Activated naive CD4-positive, alpha-beta T cell treated with anti-CD3 and anti-CD28 coated beads for 36 hours (primary cell): ENCODE measurements at places on chromosomes 5 and 9. TPM values are rescaled to one million over a fixed set of nuclear protein-coding genes. Genes with fewer than 3 reads are reported as not detected.

GRCh38 chr5:105638437-105638836, 2032.3 kb downstream of the EFNA5 start:
- H3K4me1 ChIP-seq = no peaks in the 10 kb centered on the region
- no peaks in the 10 kb centered on the region for H3K36me3 ChIP-seq
- no peak for DNase-seq

GRCh38 chr9:13450723-13451122, 171.2 kb upstream of the MPDZ start:
- H3K36me3 ChIP-seq = no peaks in the 10 kb centered on the region
- no peaks in the 10 kb centered on the region for H3K4me1 ChIP-seq
- H3K27ac ChIP-seq = no peak overlapping the region
- H3K4me3 ChIP-seq = no peak overlapping the region

DNA sequence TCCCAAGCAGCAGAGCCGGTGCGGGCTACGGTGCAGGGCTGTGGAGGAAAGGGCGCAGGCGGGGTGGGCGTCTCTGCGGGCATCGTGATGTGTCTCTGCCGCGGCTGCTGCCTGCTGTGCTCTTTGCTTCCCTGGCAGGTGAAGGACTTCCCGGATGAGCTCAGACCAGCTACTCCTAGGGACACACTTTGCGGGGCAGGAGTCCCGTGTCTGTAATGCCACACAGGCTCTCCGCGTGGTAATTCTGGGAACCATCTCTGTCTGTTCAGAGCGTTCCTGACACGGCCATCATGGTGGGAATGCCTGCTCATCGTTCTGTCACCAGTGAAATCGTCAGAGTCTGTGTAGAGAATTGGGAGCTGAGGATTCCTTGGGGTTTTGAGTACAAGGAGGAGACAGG, 235.5 kb downstream of the FANCC start:
- H3K36me3 ChIP-seq = peaks cover 2% of the 10 kb centered on the region
- no peak overlapping the region for H3K4me3 ChIP-seq
- H3K27ac ChIP-seq = no peak overlapping the region
- H3K27me3 ChIP-seq = no peaks in the 10 kb centered on the region

Gene SLC4A9
- 0.07 TPM for total RNA-seq

Gene SPINK4
- not detected for total RNA-seq

GRCh38 chr9:4139196-4139595, 160.7 kb downstream of the GLIS3 start:
- no peak for DNase-seq
- H3K4me1 ChIP-seq = no peaks in the 10 kb centered on the region
- no peaks in the 10 kb centered on the region for H3K27me3 ChIP-seq
- no peak overlapping the region for H3K27ac ChIP-seq

DNA sequence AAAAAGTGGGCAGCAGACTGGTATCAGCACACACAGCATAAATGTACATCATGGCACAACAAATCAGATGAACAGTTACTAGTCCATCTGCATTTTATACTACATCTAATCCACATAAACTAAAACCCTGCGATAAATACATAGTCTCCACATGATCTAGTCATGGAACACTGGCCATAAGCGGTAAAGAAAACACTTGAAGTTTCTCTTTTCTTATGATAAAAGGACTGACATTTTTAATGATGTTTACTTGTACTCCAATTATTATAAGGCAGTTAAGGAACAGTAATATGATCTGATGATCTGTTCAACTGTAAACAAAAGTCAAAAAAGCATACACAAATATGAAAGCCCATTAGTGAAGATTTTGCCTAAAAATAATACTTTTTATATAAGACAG, 112.5 kb downstream of the MPDZ start:
- H3K27ac ChIP-seq = no peak overlapping the region
- no peaks in the 10 kb centered on the region for H3K36me3 ChIP-seq
- H3K4me1 ChIP-seq = no peaks in the 10 kb centered on the region

Gene NOL6
- total RNA-seq = 38.2 TPM

DNA sequence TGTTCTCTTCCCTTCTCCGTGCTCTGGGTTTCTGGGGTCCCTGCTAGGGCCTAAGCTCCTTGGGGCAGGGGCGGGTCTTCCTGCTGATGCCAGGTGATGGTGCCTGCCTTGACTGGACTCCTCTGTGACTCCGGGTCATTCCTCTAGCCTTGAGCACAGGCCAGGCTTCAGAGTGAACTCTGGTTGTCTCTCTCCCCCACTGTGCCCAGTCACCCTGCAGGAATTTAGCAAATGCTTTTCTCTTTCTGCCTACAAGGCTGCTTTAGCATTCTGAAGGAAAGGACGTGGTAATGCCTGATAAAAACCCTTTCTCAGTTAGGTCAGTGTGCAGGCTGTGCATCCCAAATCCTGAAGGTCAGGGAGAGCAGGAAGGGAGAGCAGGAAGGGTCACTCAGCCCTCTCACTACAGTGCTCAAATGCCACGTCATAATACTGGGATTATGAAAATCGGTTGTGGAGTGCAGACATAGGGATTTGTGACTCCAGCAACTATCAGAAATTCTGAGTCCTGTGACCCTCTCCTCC, 2.7 kb downstream of the CXCL14 start:
- H3K4me3 ChIP-seq = no peak overlapping the region
- H3K36me3 ChIP-seq = no peaks in the 10 kb centered on the region
- H3K27ac ChIP-seq = no peak overlapping the region
- H3K27me3 ChIP-seq = peaks cover 31% of the 10 kb centered on the region
- no peak for DNase-seq

- no peaks in the 10 kb centered on the region for H3K4me1 ChIP-seq
- no peaks in the 10 kb centered on the region for H3K36me3 ChIP-seq
- H3K27ac ChIP-seq = no peak overlapping the region
- H3K4me3 ChIP-seq = no peak overlapping the region
Observed at GRCh38 chr5:82156874-82157273, 121.3 kb downstream of the RPS23 start.

Gene NEUROG1
- total RNA-seq = not detected

DNA sequence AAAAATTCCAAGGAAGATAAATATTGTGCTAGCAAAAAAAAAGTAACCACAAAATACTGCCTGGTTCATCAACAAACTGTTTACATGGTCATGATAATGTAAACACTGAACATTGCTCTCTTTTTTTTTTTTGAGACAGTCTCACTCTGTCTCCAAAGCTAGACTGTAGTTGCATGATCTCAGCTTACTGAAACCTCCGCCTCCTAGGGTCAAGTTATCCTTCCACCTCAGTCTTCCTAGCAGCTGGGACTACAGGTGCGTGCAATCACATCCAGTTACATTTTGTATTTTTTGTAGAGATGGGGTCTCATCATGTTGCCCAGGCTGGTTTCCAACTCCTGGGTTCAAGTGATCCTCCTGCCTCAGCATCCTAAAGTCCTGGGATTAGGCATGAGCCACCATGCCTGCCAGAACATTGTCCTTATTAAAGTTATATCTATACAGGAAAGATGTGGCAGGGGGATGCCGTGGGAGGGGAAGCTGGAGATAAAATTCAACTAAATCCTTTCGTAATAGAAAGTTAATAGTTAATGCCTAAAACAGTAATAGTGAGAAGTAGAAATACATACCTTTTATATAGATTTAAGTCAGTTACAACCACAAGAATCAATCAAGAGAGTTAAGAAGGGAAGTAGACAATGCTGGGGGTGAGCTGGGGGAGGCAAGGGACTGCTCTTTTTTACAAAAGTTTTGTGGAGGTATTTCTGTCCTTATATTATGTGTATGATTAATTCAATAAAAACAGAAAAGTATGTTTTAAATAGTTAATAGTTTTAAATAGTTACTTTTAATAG, 52.3 kb downstream of the RGMB start:
- no peak overlapping the region for H3K4me3 ChIP-seq
- no peaks in the 10 kb centered on the region for H3K4me1 ChIP-seq
- DNase-seq = no peak
- H3K36me3 ChIP-seq = peaks cover 2% of the 10 kb centered on the region
- no peak overlapping the region for H3K27ac ChIP-seq

DNA sequence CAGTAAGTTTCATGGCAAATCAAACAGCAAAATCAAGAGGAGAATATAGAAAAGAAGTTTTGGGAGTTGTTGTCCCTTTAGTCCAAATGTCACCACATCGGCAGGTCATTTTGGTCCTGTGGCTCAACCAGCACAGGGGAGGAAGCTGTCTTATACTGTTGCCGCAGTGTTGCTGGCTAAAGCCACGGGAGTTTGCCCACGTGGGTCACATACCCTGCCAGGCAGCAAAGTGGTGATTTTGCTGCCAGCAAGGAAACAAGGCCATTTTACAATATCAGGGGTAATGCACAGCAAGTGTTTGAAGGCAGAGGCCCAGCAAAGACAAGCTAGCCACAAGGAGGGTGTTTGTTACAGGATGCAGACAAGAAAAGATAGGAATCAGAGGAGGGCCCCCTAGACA, 14.5 kb downstream of the GABRA6 start:
- no peak overlapping the region for H3K4me3 ChIP-seq
- no peak for DNase-seq
- H3K4me1 ChIP-seq = no peaks in the 10 kb centered on the region
- no peaks in the 10 kb centered on the region for H3K27me3 ChIP-seq

- no peak for DNase-seq
- peaks cover 40% of the 10 kb centered on the region for H3K27me3 ChIP-seq
- H3K4me1 ChIP-seq = no peaks in the 10 kb centered on the region
- H3K27ac ChIP-seq = no peak overlapping the region
- H3K36me3 ChIP-seq = no peaks in the 10 kb centered on the region
Observed at GRCh38 chr5:90551376-90551775, 7.2 kb upstream of the ADGRV1 start.

- H3K4me3 ChIP-seq = no peak overlapping the region
- no peaks in the 10 kb centered on the region for H3K36me3 ChIP-seq
- no peak overlapping the region for H3K27ac ChIP-seq
- no peaks in the 10 kb centered on the region for H3K4me1 ChIP-seq
Observed at GRCh38 chr5:103962023-103962422, 399.4 kb upstream of the NUDT12 start.

Gene CEP78
- 39.7 TPM for total RNA-seq

Gene ABO
- not detected for total RNA-seq

Gene C5orf52
- not detected for total RNA-seq

Gene BTNL9
- not detected for total RNA-seq

GRCh38 chr9:120610975-120611689, 31.2 kb upstream of the CDK5RAP2 start:
- H3K4me3 ChIP-seq = no peak overlapping the region
- no peak for DNase-seq
- no peaks in the 10 kb centered on the region for H3K4me1 ChIP-seq
- no peak overlapping the region for H3K27ac ChIP-seq
- H3K36me3 ChIP-seq = peaks cover 3% of the 10 kb centered on the region
- H3K27me3 ChIP-seq = no peaks in the 10 kb centered on the region

DNA sequence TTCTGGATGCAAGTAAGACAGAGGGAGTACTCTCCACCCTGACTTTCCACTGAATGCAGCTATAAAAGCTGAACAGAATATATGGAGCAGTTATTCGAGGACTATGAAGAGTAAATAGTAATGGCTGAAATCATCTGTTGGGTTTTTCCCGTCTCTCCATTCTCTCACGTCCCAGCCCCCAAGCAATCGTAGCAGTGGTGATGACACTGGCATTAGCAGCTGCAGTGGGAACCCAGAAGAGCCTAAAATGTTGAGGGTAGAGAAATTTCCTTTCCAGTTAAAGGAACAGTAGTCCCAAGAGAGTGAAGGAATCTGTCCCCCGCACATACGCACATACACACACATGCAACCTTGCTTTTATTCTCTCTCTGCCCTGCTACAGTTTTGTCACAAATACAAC, 33.2 kb downstream of the MED27 start:
- H3K36me3 ChIP-seq = peaks cover 3% of the 10 kb centered on the region
- no peak for DNase-seq
- peaks cover 17% of the 10 kb centered on the region for H3K4me1 ChIP-seq
- no peaks in the 10 kb centered on the region for H3K27me3 ChIP-seq
- no peak overlapping the region for H3K4me3 ChIP-seq

Gene CACNA1B
- total RNA-seq = 0.05 TPM

Gene GPR150
- 0.94 TPM for total RNA-seq

GRCh38 chr9:97788763-97789663, 64.0 kb upstream of the FOXE1 start:
- no peak overlapping the region for H3K27ac ChIP-seq
- peaks cover 2% of the 10 kb centered on the region for H3K27me3 ChIP-seq
- no peaks in the 10 kb centered on the region for H3K4me1 ChIP-seq
- DNase-seq = no peak

DNA sequence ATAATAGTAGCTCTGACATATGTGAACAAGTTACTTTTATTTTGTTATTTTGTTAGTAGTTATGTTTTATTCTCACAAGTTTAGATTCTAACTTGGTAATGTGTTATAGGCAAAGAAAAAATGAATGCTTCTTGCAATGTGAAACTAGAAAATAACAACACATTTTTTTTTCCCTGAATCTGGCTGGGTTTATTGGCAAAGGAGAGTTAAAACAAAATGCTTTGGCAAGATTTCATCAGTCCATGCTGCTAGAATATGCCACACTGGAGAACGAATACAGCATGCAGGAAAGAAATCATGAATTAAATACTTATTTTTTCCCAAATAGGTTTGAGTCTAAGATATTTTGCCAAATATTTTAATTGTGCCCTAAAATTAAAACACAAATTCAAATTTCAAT, 1048.1 kb upstream of the ACO1 start:
- H3K36me3 ChIP-seq = no peaks in the 10 kb centered on the region
- no peak overlapping the region for H3K27ac ChIP-seq
- DNase-seq = no peak
- peaks cover 20% of the 10 kb centered on the region for H3K4me1 ChIP-seq

DNA sequence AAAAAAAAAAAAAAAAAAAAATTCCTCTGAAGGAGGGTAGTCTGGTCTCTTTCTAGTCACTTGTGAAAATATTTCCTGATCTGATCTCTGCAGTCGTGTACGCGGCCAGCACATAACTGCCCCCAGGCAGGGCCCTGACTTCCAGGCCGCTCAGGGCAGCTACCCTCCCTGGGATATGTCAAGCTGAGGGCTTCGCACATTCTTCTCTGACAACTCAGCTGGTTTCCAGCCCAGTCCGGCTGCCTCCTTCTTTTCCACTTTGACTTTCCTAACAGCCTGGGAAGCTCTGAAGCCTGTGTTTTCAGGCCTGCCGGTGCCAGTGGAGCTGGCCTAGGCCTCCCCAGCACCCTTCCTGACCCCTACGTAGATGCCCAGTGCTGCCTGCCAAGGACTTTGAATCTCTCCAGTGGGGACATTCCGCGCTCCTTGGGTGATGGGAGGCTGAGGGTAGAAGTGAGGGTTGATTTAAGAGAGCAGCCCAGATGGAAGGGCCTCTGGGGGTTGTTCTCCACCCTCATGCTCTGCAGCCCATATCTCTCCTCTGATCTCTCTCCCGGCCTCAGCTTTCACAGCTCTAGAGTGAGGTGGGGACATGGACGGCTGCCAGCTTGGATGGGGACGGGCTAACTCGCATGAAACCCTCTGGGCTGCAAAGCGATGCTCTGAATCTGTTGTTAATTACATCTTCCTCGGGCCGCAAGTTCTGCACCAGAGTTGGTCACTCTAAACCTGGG, 20.7 kb downstream of the COL5A1 start:
- DNase-seq = no peak
- no peak overlapping the region for H3K4me3 ChIP-seq
- H3K27me3 ChIP-seq = peaks cover 2% of the 10 kb centered on the region
- no peaks in the 10 kb centered on the region for H3K4me1 ChIP-seq

- peaks cover 59% of the 10 kb centered on the region for H3K4me1 ChIP-seq
- H3K27ac ChIP-seq = no peak overlapping the region
- H3K27me3 ChIP-seq = no peaks in the 10 kb centered on the region
Observed at GRCh38 chr9:75101004-75101588, 12.8 kb downstream of the OSTF1 start.

Gene EGFLAM
- total RNA-seq = not detected

- H3K4me1 ChIP-seq = peaks cover 9% of the 10 kb centered on the region
- H3K36me3 ChIP-seq = no peaks in the 10 kb centered on the region
- peaks cover 9% of the 10 kb centered on the region for H3K27me3 ChIP-seq
- H3K27ac ChIP-seq = no peak overlapping the region
- no peak for DNase-seq
Observed at GRCh38 chr9:87446527-87446926, 51.1 kb upstream of the DAPK1 start.

- no peaks in the 10 kb centered on the region for H3K36me3 ChIP-seq
- H3K27ac ChIP-seq = no peak overlapping the region
- H3K4me3 ChIP-seq = no peak overlapping the region
- H3K27me3 ChIP-seq = peaks cover 8% of the 10 kb centered on the region
- H3K4me1 ChIP-seq = no peaks in the 10 kb centered on the region
Observed at GRCh38 chr5:135952683-135953082, 2.1 kb downstream of the LECT2 start.
